ENCODE measurements at places on chromosomes 6 and 20.

DNA sequence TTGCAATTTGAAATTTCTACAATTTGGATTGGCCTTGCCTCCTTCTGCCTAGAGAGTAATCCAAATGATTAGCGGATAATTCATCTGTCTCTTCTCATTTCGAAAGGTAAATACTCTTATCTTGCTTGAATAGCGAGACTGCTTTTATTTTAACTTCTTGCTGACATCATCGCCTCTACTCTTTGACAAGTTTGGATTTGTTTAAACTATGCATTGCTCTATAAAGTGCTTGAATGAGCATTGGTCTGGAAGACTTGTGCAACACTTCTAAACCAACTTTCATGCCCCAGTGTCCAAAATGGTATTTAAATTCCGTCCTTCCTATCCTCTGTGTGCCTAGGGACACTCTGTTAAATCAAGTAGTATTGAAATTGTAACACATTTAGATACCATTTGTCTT lies 384.1 kb upstream of the SLC35B3 start:
- DNase-seq, result no peak

DNA sequence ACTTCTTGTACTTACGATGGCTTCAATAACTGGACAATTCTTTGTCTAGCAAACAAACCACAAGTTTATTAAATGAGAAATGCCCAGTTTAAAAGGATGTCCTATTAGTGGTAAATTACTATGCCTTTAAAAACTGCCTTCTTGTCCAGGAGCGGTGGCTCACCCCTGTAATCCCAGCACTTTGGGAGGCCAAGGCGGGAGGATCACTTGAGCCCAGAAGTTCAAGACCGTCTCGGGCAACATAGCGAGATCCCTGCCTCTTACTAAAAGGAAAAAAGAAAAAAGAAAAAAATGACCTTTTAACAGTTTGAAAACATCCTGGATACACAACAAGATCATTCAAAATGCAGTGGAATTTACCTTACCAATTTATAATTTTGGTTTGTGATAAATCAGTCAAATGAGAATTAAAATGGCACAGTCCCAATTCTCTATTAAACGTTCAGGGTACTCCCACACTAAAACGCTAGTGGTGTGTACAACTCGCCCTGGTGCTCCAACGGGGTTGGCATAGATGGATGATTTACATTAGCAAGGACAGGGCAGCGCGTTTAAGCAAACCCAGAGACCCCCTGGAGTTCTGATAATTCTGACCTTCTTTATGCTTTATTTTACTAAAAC lies 2.3 kb downstream of the ZBTB2 start:
- DNase-seq, result no peak

DNA sequence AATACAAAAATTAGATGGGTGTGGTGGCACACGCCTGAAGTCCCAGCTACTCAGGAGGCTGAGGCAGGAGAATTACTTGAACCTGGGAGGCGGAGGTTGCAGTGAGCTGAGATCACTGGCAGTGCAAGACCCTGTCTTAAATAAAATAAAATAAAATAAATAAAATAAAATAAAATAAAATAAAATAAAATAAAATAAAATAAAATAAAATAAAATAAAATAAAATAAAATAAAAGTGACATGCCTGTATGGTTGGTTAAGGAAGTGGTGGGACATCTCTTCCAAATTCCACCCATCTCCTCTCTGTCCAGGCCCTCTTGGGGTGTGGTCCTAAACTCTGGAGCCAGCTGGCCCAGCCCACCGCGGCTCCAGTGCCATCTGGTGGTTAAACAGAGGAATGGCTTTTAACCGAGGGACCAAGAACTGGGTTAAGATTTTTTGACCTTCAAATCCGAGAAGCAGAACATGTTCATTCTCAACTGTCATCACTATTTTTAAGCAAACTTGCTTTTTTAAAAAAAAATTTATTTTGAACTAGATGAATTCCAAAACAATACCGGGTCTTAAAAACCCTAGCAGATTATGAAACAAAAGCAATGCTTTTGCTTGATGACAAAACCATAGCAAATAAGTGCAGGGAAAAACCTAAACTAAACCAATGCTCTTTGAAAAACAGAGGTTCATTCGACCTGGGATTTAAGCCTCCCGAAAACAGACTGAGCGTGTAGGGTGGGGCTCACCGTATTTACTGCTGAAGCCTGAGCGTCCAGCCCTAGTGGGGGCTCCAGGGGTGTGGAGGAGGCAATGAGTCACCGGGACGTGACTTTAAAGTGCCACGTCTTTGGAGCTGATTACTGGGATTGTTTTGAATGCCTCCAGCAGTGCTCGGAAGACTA lies 68.8 kb downstream of the CDC5L start:
- peak; percentile 64 for DNase-seq

- no peak for DNase-seq
Measured at GRCh38 chr6:168837254-168838036, 396.5 kb downstream of the SMOC2 start.

DNA sequence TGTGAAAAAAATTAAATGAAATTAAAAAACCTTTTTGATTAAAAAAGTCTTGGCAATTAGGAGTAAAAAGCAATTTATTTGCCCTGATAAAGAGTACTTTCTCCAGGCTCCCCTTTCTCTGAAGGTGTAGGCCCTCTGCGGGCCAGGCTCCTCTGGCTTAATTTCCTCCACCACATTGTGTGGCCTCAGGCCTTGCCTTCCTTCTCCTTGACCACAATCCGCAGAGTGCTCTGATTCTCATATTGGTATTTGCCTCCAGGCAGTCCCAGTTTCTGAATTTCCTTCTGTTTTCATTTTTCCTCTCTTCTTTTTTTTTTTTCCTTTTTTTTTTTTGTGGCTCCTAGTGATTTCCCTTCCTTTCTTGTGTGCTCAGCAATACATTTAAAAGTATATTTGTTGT lies 96.4 kb downstream of the AIG1 start:
- no peak for DNase-seq

DNA sequence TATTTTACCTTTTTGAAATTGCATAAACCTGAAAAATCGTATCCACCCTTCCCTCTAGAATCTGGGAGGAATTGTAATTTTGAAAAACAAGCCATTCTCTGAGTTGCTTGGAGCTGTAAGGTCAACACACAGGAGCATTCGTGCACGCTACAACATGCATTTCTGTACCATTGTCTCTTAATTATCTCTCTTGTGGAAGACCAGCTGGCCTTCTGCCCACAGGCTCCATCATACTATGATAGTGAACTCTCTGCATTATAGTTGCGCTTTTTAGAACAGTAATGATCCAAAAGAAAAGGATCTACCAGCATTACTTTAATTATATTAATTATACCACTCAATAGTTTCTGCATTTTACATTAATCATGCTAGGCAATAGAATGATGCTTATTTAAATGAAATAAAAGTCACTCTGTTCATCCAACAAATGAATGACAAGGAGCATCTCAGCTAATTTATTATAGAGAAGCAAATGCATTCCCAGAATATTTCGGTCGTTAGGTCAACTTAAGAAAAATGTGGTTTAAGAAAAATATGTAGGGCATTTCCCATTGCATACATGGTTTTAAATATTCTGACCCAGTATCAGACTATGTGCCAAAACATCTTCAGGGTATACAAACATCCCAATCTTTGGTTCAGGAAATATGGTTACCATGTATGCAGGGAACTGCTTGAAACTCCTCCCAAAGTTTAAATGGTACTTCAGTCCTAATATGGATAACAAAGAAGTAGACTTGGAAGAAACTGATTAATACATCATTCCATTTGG lies 263.5 kb downstream of the TFAP2A start:
- DNase-seq, result peak; percentile 85

DNA sequence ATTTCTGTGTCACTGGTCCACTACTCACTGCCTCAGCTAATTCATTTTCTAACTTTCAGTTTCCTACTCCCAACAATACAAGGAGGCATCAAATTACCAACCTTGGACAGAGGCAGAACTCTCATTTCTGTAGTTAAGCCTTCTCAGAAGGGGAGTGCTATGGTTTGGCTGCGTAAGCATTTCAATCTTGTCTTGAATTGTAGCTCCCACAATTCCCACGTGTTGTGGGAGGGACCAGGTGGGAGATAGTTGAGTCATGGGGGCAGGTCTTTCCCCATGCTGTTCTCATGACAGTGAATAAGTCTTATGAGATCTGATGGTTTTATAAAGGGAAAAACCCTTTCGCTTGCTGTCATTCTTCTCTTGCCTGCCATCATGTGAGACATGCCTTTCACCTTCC lies 22.9 kb downstream of the HLA-DRA start:
- no peak for DNase-seq

DNA sequence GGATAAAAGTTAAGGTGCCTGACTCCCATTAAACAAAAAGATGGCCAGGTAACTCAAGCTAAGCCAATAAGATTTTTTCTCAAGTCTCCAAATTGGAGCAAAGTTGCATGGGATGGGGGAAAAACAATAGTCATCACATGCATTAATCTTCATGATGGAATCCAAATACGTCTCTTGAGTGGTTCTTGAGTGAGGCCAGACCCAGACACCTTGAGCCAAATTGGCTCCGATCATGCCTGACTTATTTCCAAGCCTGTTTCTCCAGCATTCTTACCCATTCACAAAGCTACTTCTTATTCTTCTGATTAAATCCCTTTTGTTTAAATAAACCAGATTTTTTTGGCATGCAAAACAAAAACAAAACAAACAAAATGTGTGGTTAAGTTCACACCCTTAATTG lies 420.3 kb upstream of the NRSN1 start:
- no peak for DNase-seq

DNA sequence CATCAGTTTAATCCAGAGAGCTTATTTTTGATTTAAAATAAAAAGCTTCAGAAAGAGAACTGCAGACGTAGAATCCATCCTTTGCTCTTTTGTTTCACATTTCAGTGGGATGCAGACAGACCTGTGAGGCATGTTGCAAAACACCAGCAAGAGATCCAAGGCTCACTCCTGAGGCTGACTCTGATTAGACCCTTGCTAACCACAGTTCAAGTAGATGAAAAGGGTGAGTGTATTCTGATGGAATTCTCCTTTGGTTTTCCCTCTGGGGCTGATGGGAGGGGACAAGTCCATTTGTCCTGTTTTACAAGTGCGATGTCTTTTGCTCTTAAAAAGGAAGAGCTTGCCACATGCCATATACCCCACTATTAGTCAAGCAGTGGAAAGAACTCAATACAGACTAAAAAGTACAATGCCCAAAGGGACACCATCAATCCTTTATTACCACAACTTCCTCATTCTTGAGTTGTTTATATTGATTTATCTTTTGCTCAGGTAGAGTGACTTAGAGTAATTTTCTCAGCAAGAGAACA lies 772.7 kb downstream of the MAFB start:
- DNase-seq, result no peak

DNA sequence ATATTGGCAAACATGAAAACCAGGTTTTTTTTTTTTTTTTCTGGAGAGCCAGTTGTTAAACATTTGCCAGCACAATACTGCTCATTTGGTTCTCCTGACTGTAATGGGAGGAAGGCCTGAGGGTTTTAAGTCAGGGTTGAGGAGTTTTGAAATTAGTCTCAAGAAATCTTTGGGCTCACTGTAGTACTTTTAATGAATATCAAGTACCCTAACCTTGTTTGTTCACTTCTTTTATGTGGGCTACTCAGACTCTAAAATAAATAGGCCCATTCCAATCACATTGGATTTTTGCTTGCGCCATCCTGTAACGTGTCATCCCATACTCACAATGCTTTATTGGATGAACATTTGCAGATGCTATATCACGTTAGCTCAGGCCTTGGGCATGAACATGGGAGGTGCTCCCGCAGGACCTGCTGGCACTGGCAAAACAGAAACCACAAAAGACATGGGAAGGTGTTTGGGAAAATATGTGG lies 146.9 kb downstream of the DNAH8 start:
- no peak for DNase-seq

All from SJSA1 (cell line).